ENCODE measurements at places on chromosomes 7 and 10.

- DNase-seq = no peak
These were observed 55.8 kb downstream of the CASD1 start for GRCh38 chr7:94565247-94565894.

- no peak for DNase-seq
These were observed 97.7 kb downstream of the NRCAM start for GRCh38 chr7:108358553-108358952.

GRCh38 chr10:29239569-29240472 is 49.0 kb upstream of the LYZL1 start:
- DNase-seq = no peak

DNA sequence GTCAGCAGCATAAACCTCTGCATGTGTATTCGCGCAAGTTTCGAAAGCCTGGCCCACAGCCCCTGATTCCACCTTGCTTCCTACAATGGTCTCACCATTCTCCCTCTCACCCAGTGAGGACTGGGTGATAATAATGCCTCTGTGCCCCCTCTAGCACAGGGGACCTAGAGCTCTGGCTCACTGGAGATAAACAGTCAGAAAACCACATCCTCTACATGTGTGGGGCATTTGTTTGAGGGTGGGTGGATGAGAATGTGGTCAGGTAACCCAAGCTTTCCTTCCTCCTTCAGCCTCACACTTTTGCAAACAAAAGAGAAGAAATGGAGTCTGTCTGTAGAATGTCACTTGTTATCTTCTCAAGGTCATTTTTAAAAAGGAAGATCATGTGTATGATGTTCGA is 373.5 kb downstream of the KCNMA1 start:
- DNase-seq = no peak

- no peak for DNase-seq
These were observed 24.6 kb upstream of the ASL start for GRCh38 chr7:66050990-66051448.

Data from stimulated activated CD8-positive, alpha-beta memory T cell treated with anti-CD3 and anti-CD28 coated beads, Interleukin-15, amount 100 ng/mL, for 1 hour (primary cell).